Tibial nerve (tissue), 4 donors: ENCODE measurements at places on chromosomes 7 and 10. TPM values are rescaled to one million over a fixed set of nuclear protein-coding genes. Genes with fewer than 3 reads are reported as not detected.
A peak's percentile ranks its signal among the peaks of the same experiment; 100 is the strongest.

DNA sequence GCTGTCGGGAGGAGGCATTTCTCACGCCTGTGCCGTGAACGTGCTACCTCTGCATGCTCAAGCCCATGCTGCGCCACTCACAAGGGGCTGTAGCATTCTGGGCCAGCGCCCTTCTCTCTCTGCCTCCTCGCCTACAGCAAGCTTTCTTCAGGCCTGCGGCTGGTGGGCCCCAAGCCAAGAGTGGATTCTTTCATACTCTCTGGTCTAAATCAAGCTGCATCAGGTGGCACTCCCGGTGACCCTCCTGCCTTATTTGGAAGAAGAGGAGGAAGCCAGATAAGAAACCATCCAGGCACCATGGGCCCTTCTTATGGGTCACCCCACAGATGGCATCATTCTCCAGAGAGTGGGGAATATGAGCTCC is 86.7 kb upstream of the DUSP5 start:
- H3K4me3 ChIP-seq, result no peak overlapping the region
- no peaks in the 10 kb centered on the region for H3K27me3 ChIP-seq
- H3K36me3 ChIP-seq, result no peaks in the 10 kb centered on the region
- no peak overlapping the region for H3K27ac ChIP-seq

- no peak overlapping the region for H3K4me3 ChIP-seq
- H3K4me1 ChIP-seq, result no peaks in the 10 kb centered on the region
- peaks cover 79% of the 10 kb centered on the region for H3K36me3 ChIP-seq
- no peaks in the 10 kb centered on the region for H3K27me3 ChIP-seq
These were observed 47.9 kb downstream of the MKI67 start for GRCh38 chr10:128078136-128078969.

OPALIN gene
- not detected for total RNA-seq

CDHR1 gene
- not detected for total RNA-seq

DNA sequence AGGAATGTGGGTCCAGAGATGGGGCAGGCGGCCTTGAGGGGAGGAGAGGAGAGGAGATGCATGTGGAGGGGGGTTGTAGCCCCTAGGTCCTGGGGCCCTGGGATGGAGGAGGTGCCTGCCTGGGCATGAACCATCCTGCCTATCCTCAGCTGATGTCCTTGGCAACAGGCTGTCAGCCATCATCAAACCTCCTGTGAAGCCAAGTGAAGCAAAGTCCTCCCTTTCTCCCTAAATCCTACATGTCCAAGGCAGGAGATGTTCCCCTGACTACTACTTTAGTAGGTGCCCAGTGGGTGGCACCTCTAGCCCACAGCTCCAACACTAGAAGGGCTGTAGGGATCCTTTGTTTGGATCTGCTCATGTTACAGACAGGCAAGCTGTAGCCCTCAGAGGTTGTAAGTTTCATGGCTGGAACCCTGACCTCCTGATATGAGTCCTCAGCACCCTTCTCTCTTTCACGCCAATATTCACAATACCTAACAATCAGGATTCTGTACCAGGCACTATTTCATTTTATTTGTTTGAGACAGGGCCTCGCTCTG is 66.6 kb upstream of the SYPL1 start:
- no peak overlapping the region for H3K4me3 ChIP-seq
- H3K36me3 ChIP-seq, result no peaks in the 10 kb centered on the region
- H3K27ac ChIP-seq, result no peak overlapping the region

GRCh38 chr10:26739071-26739631 is 41.6 kb downstream of the PDSS1 start:
- H3K36me3 ChIP-seq, result no peaks in the 10 kb centered on the region
- no peak overlapping the region for H3K4me3 ChIP-seq
- no peak overlapping the region for H3K27ac ChIP-seq
- no peak for DNase-seq

DNA sequence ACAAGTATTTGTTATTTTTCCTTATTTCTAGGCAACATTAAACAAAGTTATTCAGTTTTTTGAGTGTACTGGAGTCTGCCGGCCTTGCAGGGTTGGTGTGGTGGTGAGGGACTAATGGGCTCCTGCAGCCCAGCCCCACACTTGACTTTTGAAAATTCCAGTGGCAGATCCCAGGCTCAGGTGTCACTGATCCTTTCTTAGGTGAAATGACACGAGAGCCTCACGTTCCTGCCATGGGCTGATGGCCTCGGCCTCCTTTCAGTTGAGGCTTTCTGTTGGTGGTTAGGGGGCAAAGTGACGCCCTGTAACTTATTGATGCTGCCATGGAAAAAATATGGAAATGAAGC is 117.9 kb downstream of the NKX6-2 start:
- H3K36me3 ChIP-seq, result no peaks in the 10 kb centered on the region
- no peak overlapping the region for H3K4me3 ChIP-seq
- no peak overlapping the region for H3K27ac ChIP-seq
- DNase-seq, result no peak

DNA sequence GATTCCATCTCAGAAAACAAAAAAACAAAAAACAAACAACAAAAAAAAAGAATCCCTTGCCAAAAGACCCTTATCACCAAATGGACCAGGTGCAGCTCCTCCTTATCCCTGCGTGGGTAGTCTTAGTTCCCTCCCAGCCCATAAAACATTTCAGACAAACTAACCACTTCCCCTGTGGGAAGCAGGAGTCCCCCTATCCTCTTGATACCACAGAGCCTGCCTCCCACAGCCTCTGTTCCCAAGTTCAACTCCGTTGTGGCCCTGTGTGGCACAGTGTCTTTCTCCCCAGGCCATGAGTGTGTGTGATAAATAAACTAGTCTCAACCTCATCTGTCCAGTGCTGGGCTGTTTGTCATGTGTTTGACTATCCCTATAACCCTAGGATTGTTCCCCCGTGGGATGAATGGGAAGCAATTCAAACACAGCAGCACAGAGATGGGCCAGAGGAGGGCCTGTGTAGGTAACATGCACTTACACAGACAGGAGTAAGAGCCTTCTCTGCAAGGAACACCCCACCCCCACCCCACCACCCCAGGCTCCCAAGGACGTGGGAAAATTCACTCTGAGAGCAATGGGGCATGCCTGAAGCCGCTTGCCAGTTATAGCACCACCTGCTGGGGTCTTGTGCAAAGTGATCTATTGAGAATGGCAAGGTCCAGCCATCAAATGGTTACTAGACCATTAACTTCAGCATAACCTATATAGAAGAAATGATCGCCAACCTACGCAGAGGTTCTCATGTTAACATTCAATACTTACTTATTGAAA is 147.1 kb upstream of the GHITM start:
- H3K4me1 ChIP-seq, result no peaks in the 10 kb centered on the region
- no peak for DNase-seq
- no peaks in the 10 kb centered on the region for H3K36me3 ChIP-seq
- H3K27me3 ChIP-seq, result no peaks in the 10 kb centered on the region

DNA sequence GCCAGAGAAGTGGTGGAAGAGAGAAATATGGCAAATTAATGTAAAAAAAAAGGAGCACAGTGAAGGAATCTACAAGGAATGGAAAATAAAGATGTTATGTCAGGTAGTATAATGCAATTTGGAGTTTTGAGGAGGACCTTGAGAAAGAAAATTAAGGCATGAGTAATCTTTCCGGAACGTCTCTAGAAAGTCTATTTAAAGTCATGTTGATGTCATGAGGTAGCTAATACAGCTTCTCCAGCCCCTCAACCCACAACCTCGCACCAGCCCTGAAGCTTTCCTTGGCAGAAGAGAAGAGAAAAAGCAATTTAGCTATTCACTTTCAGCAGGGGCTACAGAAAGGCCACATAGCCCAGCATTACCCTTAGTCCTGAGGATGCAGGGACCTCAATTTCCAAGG is 22.5 kb downstream of the TRDMT1 start:
- no peaks in the 10 kb centered on the region for H3K27me3 ChIP-seq
- DNase-seq, result no peak
- H3K36me3 ChIP-seq, result no peaks in the 10 kb centered on the region
- no peak overlapping the region for H3K4me3 ChIP-seq
- H3K27ac ChIP-seq, result no peak overlapping the region
- H3K4me1 ChIP-seq, result peaks cover 28% of the 10 kb centered on the region

DNA sequence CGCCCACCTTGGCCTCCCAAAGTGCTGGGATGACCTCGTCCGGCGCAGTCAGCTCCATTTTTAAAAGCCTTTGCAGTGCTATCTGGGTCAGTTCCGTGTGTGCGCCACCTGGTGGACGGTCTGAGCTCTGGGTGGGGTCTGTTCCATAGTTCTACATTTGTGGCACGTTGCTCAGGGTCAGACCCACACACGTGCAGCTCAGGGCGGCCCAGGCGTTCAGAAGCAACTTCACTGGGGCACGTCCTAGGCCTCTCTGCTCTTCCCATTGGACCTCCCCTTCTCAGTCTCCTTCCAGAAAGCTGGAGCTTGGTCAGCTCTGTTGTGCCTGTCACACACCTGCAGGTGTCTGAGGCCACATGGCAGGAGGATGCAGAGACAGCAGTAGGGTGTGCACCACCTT is 137.9 kb downstream of the DNAJB6 start:
- no peaks in the 10 kb centered on the region for H3K36me3 ChIP-seq
- no peak for DNase-seq
- H3K4me3 ChIP-seq, result no peak overlapping the region
- H3K27me3 ChIP-seq, result no peaks in the 10 kb centered on the region
- no peaks in the 10 kb centered on the region for H3K4me1 ChIP-seq

DNA sequence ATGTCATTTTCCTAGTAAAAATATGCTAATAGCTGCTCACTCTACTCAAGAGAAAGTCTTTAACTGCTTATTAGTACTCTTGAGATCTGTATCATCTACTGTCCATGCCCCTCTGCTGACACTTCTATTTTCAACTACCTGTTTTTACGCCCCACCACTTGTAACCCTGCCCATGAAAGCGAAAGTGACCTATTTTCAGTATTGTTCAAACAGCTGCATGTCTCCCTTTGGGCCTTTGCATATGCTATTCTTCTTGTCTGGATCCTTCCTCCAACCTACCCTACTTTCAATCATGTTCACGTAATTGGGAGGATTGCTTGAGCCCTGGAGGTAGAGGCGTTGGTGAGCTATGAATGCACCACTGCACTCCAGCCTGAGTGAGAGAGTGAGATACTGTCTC is 1481.3 kb downstream of the GATA3 start:
- H3K4me1 ChIP-seq, result no peaks in the 10 kb centered on the region
- no peak overlapping the region for H3K27ac ChIP-seq
- no peaks in the 10 kb centered on the region for H3K36me3 ChIP-seq
- no peak for DNase-seq

DNA sequence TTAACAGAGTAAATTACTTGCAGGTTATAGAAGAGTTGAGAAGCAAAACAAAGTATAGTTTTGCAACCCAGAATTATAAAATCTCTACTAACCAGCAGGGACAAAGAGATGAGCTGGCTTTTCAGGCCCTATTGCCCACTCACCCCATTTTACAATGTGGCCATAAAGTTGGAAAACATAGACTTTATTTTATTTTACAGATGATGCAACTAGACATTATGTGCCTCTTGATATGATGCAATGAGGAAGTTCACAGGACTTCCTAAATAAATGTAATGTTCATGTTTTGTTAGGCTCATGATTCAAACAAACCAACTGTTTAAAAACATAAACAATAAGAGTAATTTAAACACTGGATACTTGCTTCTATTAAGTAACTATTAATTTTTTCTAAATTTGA is 141.1 kb upstream of the WNT16 start:
- no peak for DNase-seq
- no peaks in the 10 kb centered on the region for H3K36me3 ChIP-seq
- H3K27ac ChIP-seq, result no peak overlapping the region
- H3K27me3 ChIP-seq, result no peaks in the 10 kb centered on the region
- no peak overlapping the region for H3K4me3 ChIP-seq
- H3K4me1 ChIP-seq, result no peaks in the 10 kb centered on the region

DNA sequence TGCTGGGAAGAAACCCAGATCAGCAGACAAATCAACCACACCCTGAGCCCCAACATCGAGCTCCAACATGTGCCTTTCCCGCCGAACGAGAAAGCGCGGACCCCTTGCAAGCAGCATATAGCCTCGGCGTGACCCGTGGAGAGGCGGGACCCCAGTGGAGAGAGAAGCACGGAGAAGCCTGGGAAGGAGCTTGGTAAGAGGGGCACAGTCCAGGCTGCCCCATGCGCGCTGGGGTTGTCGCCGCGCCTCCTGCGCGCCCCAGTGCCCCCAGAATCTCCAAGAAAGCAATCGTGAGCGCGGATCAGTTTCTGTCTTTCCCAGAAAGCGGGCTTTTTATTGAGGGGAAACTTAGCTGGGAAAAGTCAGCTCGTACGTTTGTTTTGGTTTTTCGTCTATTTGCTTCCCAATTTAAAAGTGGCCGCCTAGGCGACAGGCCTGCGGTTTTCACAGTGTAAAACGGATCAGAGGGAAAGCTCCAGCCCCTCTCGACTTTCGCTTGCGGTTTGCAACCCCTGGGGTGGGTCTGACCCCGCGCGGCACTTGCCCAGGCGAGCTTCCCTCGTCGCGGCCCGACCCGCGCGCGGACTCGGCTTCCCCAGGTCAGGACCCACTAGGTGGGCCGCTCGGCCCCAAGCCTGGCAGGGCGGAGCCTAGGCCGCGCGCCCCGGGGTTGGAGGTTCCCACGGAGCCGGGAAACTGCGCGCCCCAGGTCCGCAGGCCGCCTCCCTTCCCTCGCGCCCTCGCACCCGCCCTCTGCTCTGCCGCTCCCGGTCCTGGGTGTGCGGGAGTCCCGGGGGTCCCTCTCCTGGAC is 31.1 kb downstream of the SKIDA1 start:
- DNase-seq, result no peak
- H3K27ac ChIP-seq, result peak overlapping the region; percentile 76
- H3K36me3 ChIP-seq, result no peaks in the 10 kb centered on the region
- H3K4me1 ChIP-seq, result peaks cover 7% of the 10 kb centered on the region
- H3K4me3 ChIP-seq, result peak overlapping the region; percentile 69
- no peaks in the 10 kb centered on the region for H3K27me3 ChIP-seq

DNA sequence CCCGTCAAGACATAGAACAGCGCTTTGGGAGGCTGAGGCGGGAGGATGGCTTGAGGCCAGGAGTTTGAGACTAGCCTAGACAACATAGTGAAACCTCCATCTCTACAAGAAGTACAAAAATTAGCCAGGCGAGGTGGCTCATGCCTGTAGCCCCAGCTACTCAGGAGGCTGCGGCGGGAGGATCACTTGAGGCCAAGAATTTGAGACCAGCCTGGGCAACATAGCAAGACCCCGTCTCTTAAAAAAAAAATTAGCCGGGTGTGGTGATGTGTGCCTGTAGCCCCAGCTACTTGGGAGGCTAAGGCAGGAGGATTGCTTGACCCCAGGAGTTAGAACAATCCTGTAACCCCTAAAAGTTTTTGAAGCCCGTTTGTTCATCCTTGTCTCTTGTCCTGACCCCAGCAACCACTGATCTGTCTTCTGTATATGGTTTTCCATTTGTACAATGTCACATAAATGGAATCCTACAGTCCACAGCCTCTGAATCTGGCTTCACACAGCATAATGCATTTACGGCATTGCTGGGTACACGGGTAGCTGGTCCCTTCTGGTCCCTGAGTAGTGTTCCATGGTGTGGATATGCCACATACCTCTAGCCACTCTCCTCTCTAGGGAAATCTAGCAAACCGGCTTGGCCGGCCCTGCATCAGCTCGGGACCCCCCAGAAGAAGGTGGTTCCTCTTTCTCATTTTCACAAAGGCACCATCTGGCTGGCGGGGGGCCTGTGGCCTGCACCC is 8.4 kb downstream of the GTF2IRD1 start:
- no peak overlapping the region for H3K4me3 ChIP-seq
- no peaks in the 10 kb centered on the region for H3K36me3 ChIP-seq
- no peak for DNase-seq

MNX1 gene
- not detected for total RNA-seq

GIMAP8 gene
- 7.9 TPM for total RNA-seq

ELOVL3 gene
- total RNA-seq, result not detected
